ENCODE measurements at places on chromosomes 5 and 9. TPM values are rescaled to one million over a fixed set of nuclear protein-coding genes. Genes with fewer than 3 reads are reported as not detected.

DPYSL3 gene
- total RNA-seq, result 112 TPM

ENTPD2 gene
- 1.8 TPM for total RNA-seq

UNC5A gene
- total RNA-seq, result 0.40 TPM

DNA sequence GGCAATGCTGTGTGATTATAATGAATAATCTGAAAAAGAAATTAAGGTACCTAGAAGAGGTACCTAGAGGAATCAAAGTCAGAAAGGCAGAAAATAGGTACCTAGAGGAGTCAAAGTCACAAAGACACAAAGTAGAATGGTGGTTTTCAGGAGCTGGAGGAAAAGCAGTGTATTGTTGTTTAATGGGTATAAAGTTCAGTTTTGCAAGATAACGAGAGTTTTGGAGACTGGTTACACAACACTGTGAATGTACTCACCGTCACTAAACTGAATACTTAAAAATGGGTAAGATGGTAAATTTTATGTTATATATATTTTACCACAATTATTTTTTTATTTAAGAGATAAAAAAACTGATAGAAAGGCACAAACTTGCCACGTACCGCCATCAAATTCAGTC lies 57.0 kb downstream of the FBXL17 start:
- no peak for DNase-seq

DNA sequence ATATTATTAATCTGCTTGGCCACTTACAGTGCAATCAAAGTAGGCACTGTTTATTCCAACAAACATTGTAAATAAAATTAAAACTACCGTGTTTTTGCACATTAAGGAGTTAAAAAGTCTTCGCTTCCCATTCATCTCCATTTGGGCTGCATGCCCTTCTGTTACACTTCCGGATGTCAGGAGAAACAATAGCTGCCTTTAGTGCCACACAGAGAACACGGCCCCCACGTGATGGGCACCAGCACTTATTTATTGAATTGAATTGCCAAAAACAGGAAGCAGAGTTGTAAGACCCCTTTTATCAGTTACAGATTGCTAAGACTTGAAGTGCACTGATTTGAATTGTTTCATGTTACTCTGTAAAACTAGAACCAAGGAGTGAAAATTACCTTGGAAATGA lies 80.4 kb downstream of the LHFPL2 start:
- no peak for DNase-seq

DNA sequence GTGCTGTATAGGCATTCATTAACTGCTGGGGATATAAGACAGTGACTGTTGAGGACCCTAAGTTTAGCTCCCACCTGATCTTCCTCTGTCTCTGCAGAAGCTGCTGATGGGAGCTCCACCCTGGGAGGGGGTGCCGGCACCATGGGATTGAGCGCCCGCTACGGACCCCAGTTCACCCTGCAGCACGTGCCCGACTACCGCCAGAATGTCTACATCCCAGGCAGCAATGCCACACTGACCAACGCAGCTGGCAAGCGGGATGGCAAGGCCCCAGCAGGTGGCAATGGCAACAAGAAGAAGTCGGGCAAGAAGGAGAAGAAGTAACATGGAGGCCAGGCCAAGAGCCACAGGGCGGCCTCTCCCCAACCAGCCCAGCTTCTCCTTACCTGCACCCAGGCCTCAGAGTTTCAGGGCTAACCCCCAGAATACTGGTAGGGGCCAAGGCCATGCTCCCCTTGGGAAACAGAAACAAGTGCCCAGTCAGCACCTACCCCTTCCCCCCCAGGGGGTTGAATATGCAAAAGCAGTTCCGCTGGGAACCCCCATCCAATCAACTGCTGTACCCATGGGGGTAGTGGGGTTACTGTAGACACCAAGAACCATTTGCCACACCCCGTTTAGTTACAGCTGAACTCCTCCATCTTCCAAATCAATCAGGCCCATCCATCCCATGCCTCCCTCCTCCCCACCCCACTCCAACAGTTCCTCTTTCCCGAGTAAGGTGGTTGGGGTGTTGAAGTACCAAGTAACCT lies 22.1 kb downstream of the PCDHGC5 start:
- DNase-seq, result no peak

DNA sequence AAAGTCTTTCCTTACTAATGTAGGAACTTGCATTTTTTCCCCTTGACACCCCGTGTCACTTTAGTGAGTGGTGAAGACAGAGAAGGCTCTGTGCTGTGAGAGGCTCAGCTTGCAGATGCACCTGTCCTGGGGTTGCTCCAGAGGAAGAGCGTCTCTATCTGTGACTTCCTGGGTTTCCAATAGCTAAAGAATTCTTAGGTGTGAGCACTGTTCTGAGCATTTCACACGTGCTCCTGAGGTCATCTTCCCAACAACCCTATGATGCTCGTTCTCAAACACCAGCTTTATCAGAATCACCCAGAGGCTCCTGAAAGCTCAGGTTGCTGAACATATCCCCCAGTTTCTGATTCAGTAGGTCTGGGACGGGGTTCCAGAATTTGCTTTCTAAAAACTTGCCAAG lies 6.4 kb upstream of the CTSV start:
- DNase-seq, result no peak

- no peak for DNase-seq
Measured at GRCh38 chr5:148831590-148832565, 5.5 kb downstream of the ADRB2 start.

- no peak for DNase-seq
Measured at GRCh38 chr9:110825950-110826349, 157.4 kb downstream of the MUSK start.

- no peak for DNase-seq
Measured at GRCh38 chr5:1094670-1095190, 17.1 kb downstream of the SLC12A7 start.

DNA sequence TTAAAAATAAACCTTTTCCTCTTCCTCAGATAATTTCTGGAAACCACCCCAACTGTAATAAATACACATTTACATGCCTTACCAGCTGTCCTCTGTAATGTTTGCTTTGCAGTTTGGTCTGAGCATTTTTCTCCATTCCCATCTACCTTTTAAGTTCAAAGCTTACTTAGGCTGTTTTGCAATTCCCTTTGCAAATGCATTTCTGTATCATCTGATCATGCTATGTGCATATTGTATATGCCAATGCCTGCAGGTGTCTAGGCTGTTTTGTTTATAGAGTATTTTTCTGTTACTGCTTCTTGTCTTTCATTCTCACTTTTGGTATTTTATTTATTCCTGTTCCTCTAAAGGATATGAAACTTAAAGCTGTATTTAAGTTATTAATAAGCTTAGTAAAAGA lies 86.3 kb downstream of the SLC44A1 start:
- DNase-seq, result no peak

DNA sequence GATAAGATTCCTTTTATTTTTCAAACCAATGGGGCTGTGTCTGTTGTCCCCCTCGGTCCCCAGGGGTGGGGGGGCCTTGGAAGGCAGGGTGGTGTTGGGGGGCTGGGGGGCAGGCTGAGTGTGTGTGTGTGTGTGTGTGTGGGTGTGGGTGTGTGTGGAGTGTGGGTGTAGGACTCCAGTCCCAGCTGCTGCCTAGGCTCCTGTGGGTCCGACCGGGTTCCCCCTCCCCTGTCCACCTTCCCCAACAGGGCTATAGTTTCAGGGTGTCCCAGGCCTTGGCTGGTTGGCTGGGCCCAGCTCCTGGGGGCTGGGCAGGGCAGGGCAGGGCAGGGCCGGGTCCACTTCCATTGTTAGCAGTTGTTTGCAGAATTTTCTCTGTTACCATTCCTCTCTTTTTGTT lies 2.1 kb upstream of the NFX1 start:
- DNase-seq, result no peak

DNA sequence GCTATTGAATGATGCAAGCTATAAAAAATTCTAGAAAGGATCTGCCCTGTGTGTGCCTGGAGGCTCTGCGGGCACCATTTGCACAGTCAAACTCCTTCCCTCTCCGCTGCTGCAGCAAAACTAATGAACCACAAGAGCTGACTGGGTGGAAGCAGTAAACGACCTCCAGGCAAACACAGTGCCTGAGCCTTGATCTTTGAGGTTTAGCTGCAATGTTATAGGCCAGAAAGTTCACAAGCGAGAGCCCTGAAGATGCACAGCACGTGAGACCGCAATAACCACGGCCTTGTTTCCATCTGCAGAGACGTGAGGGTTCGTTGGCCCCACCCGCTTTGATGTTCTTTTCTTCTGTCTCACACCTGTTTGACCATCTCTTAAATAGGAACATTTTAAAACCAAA lies 69.2 kb upstream of the S1PR3 start:
- DNase-seq, result no peak

DNA sequence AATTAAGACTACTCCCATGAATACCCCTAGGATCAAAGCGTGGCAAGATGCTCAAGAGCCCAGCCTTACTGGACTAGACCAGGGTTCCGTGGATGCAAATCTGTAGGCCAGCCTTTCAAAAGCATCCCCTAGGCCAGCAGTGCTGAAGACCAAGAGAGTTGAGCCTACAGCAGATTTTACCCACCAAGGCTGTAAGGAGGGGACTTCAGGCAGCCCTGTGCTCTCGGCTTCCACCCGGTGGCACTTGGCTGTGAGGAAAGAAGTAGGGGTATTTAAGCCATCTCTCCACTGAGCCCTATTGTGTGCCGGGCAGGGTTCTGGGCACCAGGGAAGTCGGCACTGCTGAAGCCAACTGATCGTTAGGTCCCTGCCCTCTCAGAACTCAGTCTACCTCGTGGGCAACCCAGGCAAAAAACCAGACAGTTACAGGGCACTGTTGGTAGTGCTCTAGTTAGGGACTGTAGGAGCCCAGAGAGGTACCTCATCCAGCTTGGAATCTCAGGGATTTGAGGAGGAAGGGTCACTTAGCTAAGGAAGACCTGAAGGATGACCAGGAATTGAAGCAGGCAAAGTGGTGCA lies 25.5 kb downstream of the TCF7 start:
- no peak for DNase-seq

- no peak for DNase-seq
Measured at GRCh38 chr5:133992429-133993155, 12.2 kb downstream of the VDAC1 start.

DNA sequence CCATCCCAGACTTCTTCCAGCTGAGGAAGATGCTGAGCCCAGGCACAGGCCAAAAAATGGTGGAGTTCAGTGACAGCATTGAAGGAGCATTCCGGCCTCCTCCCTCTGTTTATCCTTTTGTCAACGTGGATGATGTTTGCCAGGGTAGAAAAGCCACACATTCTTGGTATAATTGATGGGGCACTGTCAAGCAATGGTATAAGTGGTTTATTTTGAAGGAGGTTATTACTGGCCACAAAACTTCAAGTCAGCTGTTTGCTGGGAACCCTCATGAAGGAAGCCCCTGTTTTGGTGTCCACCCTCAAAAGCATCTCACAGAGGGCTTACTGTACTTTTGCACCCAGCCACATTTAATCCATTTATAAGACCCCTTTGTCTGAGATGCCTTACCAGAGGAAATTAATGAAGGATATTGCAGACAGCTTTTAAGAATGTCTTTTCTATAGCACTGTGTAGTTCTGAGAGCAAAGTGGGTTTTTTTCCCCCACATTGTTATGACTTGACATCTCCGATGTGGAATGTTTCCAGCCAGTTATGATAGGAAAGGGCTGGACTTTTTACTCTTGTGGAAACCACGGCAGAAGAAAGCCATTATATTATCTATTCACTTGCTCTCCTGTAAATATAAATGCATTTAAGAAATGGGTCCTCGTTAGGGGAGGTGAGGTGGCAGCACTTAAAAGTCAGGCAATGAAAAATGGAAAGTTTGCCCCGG lies 95.5 kb upstream of the SPATA31D4 start:
- peak; percentile 59 for DNase-seq

DNA sequence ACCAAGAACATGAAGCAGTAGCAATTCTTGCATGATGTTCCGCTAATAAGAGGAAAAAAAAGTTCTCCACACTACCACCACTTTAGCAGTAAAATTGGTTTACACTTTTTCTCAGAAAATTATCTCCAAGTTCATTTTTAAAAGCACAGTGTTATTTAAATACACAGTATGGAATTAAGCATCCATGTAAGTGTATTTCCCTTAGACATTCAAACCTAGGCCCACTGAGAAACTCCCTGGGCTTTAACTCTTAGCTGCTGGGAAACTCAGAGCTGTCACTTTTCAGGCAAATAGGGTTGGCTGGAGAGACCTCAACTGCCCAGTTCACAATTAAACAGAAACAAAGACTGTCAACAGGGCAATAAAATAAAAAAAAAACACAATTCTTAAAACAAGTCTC lies 2.7 kb downstream of the GNAQ start:
- DNase-seq, result no peak

- peak; percentile 89 for DNase-seq
Measured at GRCh38 chr9:121267689-121268597, at the start of gene GSN. TSS of gene GSN (plus strand) at chr9:121268162. CDS start at chr9:121301972, 33,810 bp downstream.

DNA sequence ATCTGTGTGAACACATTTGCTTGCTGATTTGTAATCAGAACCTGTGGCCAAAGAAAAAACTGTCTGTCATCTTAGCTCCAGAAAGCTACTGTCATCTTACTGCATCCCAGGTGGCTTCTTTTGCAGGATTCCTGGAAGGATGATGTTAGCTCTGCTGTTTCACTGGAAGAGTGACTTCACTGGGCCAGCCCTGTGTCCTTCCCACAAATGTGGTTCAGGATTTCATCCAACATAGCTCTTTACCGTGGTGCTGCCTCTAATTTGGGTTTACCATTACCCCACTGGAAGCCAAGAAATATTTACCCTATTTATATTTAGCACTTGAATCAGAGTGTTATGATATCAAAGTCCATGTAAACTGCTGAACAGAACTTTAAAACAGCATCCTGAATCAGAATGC lies 501.0 kb downstream of the GADD45G start:
- DNase-seq, result no peak

DNA sequence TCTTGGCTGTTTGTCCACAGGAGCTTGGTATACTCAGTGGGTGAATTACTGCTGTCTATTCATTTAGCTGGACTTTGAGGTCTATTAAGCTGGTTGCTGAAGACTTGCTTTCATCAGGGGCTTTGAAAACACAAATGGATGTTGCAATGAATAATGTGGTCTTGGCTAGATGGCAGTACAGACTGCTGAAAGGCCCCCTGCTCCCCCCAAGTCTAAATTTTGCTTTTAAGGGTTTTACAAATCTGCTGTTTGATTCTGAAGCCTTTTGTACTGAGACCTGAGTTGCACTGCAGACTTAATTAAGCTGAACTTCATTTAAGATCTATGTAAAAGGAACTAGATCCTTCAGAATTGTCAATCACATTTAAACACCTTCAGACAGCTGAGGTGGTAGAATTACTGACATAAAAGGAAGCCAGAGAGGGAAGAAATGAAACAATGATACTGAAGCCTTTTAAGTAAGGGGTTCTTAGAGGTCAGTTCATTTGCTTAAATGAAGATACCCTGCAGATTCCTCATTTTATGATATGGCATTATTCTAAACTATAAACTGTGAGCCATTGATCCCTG lies 37.3 kb downstream of the KCTD16 start:
- no peak for DNase-seq

- DNase-seq, result no peak
Measured at GRCh38 chr5:103211576-103212561, 46.7 kb upstream of the MACIR start.

DNA sequence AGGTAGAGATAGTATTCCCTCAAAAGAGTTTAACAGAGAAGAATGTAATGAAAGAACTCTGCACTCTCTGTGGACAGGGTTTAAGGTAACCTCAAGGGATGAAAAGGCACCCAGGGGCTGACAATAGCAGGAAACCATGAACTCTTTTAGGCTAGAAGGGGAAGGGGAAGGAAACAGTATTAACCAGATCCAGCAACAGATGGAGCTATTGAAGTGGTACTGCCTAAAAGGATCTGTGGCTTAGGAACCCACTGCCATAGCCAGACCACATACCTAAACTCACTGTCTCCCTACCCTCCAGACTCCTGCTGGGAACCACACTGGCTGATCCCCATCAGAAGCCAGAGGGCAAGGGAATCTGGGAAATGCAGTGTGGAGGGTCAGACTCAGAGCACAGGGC lies 35.5 kb downstream of the PLGRKT start:
- no peak for DNase-seq
